ENCODE measurements at places on chromosomes 5 and 9. TPM values are rescaled to one million over a fixed set of nuclear protein-coding genes. Genes with fewer than 3 reads are reported as not detected.

Gene ECM2
- total RNA-seq = 1.2 TPM

Gene FOXD4L4
- total RNA-seq = not detected

Gene RNF208
- total RNA-seq = not detected

Gene PPIC
- total RNA-seq = 37.5 TPM

Gene JADE2
- 25.4 TPM for total RNA-seq

Gene ZNF618
- 6.1 TPM for total RNA-seq

All from myometrial cell (primary cell).